ENCODE measurements at places on chromosomes 2 and 18.

GRCh38 chr2:3184167-3184566, 193.5 kb downstream of the EIPR1 start:
- no peak for DNase-seq

DNA sequence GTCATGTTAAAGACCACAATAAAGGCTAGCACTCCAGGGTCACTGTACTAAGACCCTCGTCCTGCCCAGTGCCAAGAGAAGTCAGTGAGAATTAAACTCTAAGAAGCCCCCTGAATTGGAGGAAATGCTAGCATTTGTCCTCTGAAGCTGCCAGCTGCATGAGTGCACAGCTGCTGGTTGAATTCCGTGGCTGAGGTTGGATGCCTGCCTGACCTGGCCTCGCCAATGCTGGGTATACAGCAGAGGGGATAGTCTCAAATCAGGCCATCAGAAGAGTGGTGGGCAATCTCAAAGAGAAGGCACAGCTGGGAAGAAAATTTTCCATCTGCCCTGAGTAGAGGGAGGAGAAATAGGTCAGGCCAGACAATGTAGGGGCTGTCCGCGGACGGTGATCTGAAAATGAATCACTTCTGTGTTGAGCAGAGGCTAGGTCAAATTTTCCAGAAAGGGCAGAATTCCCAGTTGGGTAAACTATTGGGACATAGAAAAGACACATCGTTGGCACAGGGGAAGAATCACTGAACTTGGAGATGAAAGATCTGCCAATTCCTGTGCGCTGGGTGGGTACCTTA, 110.5 kb upstream of the AGAP1 start:
- no peak for DNase-seq

DNA sequence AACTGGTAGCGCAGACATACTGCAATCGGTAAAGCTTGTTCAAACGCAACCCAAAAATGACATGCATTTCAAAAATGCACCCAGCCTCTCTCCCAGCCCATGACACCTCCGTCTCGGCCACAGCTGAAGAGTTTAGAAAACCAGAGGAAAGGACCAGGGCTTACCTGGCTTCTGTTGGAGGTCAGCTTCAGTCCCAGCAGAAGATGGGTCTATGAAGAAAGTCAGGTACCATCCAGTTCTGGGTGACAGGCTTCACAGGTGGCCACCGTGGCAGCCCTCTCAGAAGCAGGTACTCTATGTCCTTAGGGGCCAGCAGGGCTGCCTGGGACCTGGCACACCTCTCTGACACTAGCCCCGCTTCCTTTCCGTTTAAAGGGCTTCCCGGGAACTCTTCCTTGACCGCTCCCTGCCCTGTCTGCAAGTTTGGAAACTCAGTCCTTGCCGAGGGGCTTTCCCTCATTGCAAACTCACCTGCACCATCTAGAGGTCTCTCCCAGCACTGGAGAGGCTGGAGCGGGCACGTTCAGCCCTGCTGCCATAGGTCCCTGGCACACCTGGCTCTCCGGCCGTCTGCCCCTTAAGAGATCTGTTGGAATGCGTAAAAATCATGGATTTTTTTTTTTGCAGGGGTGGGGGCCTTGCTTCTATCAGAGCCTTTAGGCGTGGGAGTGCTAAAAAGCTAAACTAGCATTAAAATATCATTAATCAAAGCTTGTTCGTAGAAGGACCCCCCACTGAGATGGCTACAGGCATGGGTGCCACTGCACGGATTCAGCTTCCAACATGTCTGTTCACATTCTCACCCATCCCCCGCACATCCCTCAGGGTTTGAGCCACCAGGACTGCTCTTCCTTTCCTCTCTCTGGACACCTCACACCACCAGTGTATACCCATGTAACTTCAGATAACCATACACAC, at the start of gene EDAR:
Gene EDAR (minus strand): TSS at position 425 of the 918 bp plus-strand sequence. CDS start 58,206 bp downstream, outside the sequence.
- peak; percentile 34 for DNase-seq

GRCh38 chr18:3152294-3152693, 67.5 kb downstream of the MYOM1 start:
- no peak for DNase-seq

- DNase-seq, result no peak
These were observed 103.9 kb downstream of the PMAIP1 start for GRCh38 chr18:60003610-60004185.

All from CD4-positive, alpha-beta T cell treated with Interferon gamma for 1 hour (primary cell).